ENCODE measurements at places on chromosomes 7 and 10. TPM values are rescaled to one million over a fixed set of nuclear protein-coding genes. Genes with fewer than 3 reads are reported as not detected.

DNA sequence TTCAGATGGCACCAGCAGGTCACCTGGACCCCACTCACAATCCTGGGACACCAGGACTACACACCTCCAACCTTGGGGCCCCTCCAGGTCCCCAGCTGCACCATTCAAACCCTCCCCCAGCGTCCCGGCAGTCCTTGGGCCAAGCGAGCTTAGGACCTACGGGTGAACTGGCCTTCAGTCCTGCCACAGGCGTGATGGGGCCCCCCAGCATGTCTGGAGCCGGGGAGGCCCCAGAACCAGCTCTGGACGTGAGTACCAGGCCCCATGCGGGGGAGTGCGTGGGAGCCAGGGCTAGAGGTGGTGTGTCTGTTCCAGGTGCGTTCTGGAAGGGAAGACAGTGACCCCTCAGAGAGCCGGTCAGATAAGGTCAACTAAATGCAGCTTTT lies 17.8 kb downstream of the ZMIZ2 start:
- peaks cover 31% of the 10 kb centered on the region for H3K36me3 ChIP-seq
- no peaks in the 10 kb centered on the region for H3K4me1 ChIP-seq
- no peak overlapping the region for H3K27ac ChIP-seq

DNA sequence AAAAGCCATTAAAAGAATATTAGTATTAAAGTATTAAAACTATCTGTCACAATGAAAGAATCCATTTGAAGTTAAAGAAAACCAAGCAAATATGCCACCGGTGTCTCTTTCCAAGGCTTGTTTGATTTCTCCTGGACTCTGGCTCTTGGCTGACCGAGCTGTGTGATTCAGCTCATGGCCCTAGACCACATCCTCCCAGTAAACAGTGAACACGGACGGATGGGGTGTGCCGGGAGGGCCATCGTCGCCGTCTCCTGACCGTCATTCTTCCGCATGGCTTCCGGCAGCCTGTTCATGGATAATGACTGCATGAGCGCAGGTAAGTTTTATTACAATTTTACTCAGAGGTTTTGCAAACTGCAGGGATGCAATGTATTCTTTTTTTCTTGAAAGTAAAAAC lies 218.5 kb downstream of the DNAJB6 start:
- no peak for DNase-seq
- no peaks in the 10 kb centered on the region for H3K27me3 ChIP-seq
- H3K4me3 ChIP-seq, result no peak overlapping the region

The HOXA1 gene
- 1.1 TPM for polyA plus RNA-seq

- H3K4me3 ChIP-seq, result no peak overlapping the region
- no peaks in the 10 kb centered on the region for H3K4me1 ChIP-seq
- no peaks in the 10 kb centered on the region for H3K36me3 ChIP-seq
- no peak for DNase-seq
- no peak overlapping the region for H3K27ac ChIP-seq
These were observed 93.1 kb upstream of the HABP2 start for GRCh38 chr10:113459626-113460280.

DNA sequence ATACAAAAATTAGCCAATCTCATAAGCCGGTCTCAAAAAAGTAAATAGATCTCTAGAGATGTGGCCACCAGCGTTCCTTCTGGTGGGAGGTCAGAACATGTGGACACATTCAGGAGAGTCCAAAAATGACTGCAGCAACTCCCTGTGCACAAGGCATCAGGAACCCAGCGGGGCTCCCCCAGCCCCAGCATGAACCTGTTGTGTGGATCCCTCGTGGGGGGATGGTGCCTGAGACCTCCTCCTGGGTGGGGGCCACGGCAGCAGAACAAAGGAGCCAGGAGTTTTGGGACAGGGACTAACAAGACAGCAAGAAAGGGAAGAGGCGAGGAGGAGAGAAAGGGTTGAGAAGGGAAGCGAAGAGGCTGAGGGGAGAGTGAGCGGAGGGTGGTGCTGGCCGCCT lies 121.8 kb downstream of the WDR37 start:
- H3K27ac ChIP-seq, result no peak overlapping the region
- no peak overlapping the region for H3K4me3 ChIP-seq
- H3K36me3 ChIP-seq, result no peaks in the 10 kb centered on the region

GRCh38 chr10:35699848-35700486 lies 57.9 kb upstream of the FZD8 start:
- no peak for DNase-seq
- no peak overlapping the region for H3K27ac ChIP-seq
- no peaks in the 10 kb centered on the region for H3K36me3 ChIP-seq
- no peaks in the 10 kb centered on the region for H3K4me1 ChIP-seq
- H3K4me3 ChIP-seq, result no peak overlapping the region
- no peaks in the 10 kb centered on the region for H3K27me3 ChIP-seq

GRCh38 chr7:112594397-112594796 lies 113.6 kb downstream of the LSMEM1 start:
- no peaks in the 10 kb centered on the region for H3K4me1 ChIP-seq
- H3K27ac ChIP-seq, result no peak overlapping the region
- no peaks in the 10 kb centered on the region for H3K36me3 ChIP-seq
- no peak overlapping the region for H3K4me3 ChIP-seq

GRCh38 chr10:116403740-116404250 lies 23.9 kb upstream of the PNLIPRP3 start:
- H3K27ac ChIP-seq, result no peak overlapping the region
- no peak for DNase-seq
- H3K36me3 ChIP-seq, result no peaks in the 10 kb centered on the region
- H3K27me3 ChIP-seq, result no peaks in the 10 kb centered on the region
- no peak overlapping the region for H3K4me3 ChIP-seq

- no peaks in the 10 kb centered on the region for H3K27me3 ChIP-seq
- no peaks in the 10 kb centered on the region for H3K4me1 ChIP-seq
- DNase-seq, result no peak
- no peak overlapping the region for H3K4me3 ChIP-seq
- H3K27ac ChIP-seq, result no peak overlapping the region
These were observed 11.5 kb downstream of the ELFN1 start for GRCh38 chr7:1681581-1681980.

GRCh38 chr10:21993360-21994001 lies 10.0 kb downstream of the DNAJC1 start:
- no peaks in the 10 kb centered on the region for H3K27me3 ChIP-seq
- no peaks in the 10 kb centered on the region for H3K4me1 ChIP-seq
- no peak overlapping the region for H3K27ac ChIP-seq
- H3K36me3 ChIP-seq, result no peaks in the 10 kb centered on the region

The GJD4 gene
- not detected for polyA plus RNA-seq

- H3K36me3 ChIP-seq, result peaks cover 19% of the 10 kb centered on the region
- no peaks in the 10 kb centered on the region for H3K4me1 ChIP-seq
- H3K27ac ChIP-seq, result no peak overlapping the region
- DNase-seq, result no peak
- H3K4me3 ChIP-seq, result no peak overlapping the region
These were observed 32.5 kb downstream of the NUB1 start for GRCh38 chr7:151374139-151374538.

DNA sequence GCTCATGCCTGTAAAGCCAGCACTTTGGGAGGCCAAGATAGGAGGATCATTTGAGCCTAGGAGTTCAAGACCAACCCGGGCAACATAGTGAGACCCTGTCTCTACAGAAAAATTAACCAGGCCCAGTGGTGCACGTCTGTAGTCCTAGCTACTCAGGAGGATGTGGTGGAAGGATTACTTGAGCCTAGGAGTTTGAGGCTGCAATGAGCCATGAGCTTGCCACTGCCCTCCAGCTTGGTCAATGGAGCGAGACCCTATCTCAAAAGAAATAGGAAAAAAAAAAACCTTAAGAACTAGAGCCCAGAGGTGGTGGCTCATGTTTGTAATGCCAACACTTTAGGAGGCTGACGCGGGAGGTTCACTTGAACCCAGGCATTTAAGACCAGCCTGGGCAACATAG lies 2.2 kb downstream of the STRA8 start:
- H3K4me1 ChIP-seq, result no peaks in the 10 kb centered on the region
- H3K27me3 ChIP-seq, result no peaks in the 10 kb centered on the region
- no peak overlapping the region for H3K27ac ChIP-seq
- no peaks in the 10 kb centered on the region for H3K36me3 ChIP-seq

The HOXA11 gene
- polyA plus RNA-seq, result 5.5 TPM

- no peaks in the 10 kb centered on the region for H3K4me1 ChIP-seq
- H3K27ac ChIP-seq, result no peak overlapping the region
- no peaks in the 10 kb centered on the region for H3K36me3 ChIP-seq
These were observed 1071.8 kb downstream of the DNAJB9 start for GRCh38 chr7:109641445-109641844.

- no peaks in the 10 kb centered on the region for H3K27me3 ChIP-seq
- peaks cover 26% of the 10 kb centered on the region for H3K36me3 ChIP-seq
- H3K4me1 ChIP-seq, result no peaks in the 10 kb centered on the region
- H3K27ac ChIP-seq, result no peak overlapping the region
These were observed 112.2 kb downstream of the CYTH3 start for GRCh38 chr7:6160191-6160623.

The VPS37D gene
- polyA plus RNA-seq, result 19.3 TPM

DNA sequence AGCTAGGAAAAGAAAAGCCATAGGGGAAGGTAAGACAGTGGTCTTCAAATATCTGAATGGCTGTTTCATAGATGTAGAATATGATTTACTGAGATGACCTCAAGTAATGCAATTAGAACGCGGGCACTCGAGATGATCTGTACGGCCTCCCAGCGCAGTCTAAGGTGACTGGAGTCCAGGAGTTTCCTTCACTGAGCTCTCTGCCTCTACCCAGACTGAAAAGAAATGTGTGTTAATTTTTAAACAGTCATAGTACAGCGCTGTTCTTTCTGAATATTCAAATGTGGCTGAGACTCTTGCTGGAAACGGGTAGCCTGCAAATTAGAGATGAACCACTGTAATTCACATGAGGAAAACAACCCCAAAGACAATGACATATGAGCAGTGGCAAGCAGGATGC lies 562.4 kb upstream of the AUTS2 start:
- H3K27ac ChIP-seq, result no peak overlapping the region
- no peaks in the 10 kb centered on the region for H3K36me3 ChIP-seq
- no peaks in the 10 kb centered on the region for H3K4me1 ChIP-seq
- no peak overlapping the region for H3K4me3 ChIP-seq
- no peak for DNase-seq

The C7orf33 gene
- polyA plus RNA-seq, result not detected

DNA sequence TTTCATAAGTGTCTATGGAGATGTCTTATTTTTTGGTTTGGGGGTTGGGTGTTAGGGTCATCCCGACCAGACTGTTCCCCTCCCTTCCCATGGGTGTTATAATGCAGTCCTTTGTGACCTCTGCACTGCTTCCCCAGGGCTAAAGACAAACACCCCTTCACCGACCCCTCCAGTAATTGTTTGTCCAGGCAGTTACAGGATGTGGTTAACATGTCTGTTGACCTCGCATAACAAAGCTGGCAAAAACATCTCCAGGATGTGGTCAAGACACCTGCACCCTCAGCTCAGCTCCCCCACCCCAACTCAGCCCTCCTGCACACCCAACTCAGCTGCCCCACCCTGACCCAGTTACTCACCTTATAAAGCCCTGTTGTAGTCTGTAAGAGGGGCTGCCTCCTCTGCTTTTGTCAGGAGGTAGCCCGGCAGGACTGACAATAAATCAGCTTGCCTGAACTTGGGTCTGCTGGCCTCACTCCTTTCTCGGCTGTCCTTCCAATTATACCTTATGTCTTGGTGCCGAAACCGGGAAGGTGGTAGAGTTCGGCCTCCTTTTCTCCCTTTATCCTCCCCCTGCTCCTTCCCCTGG lies 102.2 kb downstream of the ZNF92 start:
- DNase-seq, result no peak
- no peaks in the 10 kb centered on the region for H3K27me3 ChIP-seq
- H3K36me3 ChIP-seq, result no peaks in the 10 kb centered on the region
- H3K4me1 ChIP-seq, result no peaks in the 10 kb centered on the region
- no peak overlapping the region for H3K4me3 ChIP-seq

DNA sequence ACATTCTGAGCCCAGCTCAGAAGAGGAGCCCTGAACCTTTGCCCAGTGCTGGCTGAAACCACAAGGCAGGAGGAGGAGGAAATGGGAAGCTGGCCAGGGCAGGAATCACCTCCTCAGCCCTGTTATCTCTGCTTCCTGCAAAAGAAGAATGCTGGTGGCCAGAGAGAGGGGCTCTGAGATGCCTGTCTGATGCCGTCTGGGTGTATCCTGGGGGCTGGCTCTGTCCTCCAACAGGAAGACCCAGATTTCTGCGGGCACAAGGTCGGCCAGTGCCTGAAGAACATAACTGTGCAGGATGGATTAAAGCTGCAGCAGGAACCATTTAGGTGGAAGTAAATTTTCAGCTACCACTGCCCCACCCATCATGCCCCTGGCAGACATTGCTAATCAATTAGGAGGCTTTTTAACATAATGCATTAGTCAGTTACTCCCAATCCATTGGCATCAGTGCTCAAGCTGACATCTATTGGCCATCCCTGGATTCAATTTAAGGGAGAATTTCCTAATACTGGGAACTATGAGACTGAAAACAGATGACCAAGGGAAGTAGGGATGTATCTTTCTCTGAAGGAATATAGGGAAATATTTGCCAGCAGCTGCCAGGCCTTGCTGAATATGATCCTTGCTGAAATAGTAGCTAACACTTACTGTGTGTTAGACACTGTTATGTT lies 67.7 kb downstream of the COL13A1 start:
- no peak for DNase-seq
- no peak overlapping the region for H3K27ac ChIP-seq
- no peaks in the 10 kb centered on the region for H3K27me3 ChIP-seq

The SH2D4B gene
- polyA plus RNA-seq, result not detected

The PILRA gene
- polyA plus RNA-seq, result 15.4 TPM

The NODAL gene
- polyA plus RNA-seq, result not detected

The SLC18A2 gene
- polyA plus RNA-seq, result 0.15 TPM

DNA sequence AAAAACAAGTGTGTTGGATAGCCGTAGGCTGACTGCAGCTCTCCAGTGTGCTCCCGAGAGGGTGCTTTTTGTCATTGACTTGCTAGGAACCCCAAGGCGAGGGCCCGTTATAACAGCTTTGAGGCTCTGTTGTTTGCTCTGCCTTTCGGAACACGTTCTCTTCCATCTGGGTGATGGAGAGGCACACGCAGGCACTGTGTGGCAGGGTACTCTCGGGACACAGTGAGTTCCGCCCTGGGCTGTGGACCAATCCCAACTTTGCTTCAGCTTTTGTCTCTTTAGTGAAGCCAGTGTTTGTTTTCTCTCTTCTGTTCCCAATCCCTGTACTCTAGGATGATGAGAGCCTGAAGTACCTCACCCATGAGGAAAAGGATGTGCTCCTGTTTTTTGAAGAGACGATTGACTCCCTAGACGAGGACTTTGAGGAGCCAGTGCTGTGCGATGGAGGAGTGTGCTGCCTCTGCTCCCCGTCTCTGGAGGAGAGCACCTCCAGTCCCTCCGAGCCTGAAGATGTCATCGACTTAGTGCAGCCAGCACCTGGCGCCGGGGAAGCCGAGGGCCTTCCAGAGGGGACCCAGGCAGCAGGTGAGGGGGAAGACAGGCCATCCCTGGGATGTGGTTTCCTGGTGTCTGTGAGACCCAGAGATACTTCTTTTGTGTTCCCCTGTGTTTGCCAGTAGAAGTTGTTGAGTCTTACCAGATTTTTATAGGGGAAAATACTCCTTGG lies 43.2 kb downstream of the PROSER2 start:
- H3K36me3 ChIP-seq, result no peaks in the 10 kb centered on the region
- H3K27ac ChIP-seq, result no peak overlapping the region
- H3K27me3 ChIP-seq, result peaks cover 3% of the 10 kb centered on the region
- no peak overlapping the region for H3K4me3 ChIP-seq
- no peak for DNase-seq

The SPDYE2B gene
- not detected for polyA plus RNA-seq

The UBE3C gene
- polyA plus RNA-seq, result 20.9 TPM

All from kidney (tissue), 22 donors.